ENCODE measurements at places on chromosomes 2 and 18. TPM values are rescaled to one million over a fixed set of nuclear protein-coding genes. Genes with fewer than 3 reads are reported as not detected.

GRCh38 chr2:224413381-224413780 is 11.5 kb upstream of the FAM124B start:
- DNase-seq, result no peak

DNA sequence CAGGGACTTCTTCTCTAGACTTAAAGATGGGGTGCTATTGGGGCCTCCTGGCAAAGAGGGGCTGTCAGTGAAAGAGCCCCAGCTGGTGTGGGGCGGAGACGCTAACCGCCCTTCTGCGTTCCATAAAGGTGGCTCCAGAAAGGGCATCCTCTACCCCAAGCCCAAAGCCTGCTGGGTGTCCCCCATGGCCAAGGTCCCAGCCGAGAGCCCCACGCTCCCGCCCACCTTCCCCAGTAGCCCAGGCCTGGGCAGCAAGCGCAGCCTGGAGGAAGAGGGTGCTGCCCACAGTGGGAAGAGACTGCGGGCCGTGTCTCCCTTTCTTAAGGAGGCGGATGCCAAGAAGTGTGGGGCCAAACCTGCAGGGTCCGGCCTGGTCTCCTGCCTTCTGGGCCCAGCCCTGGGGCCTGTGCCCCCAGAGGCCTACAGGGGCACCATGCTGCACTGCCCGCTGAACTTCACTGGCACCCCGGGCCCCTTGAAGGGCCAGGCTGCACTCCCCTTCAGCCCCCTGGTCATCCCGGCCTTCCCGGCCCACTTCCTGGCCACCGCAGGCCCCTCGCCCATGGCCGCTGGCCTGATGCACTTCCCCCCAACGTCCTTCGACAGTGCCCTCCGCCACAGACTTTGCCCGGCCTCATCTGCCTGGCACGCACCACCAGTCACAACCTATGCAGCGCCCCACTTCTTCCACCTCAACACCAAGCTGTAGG is 15.2 kb downstream of the ARID5A start:
- DNase-seq, result no peak

The BOLL gene
- 0.05 TPM for total RNA-seq

- no peak for DNase-seq
Measured at GRCh38 chr2:45085487-45085886, 76.2 kb upstream of the SIX2 start.

- DNase-seq, result no peak
Measured at GRCh38 chr2:11559786-11560155, 25.9 kb downstream of the GREB1 start.

- no peak for DNase-seq
Measured at GRCh38 chr18:8989017-8989416, 113.5 kb upstream of the NDUFV2 start.

DNA sequence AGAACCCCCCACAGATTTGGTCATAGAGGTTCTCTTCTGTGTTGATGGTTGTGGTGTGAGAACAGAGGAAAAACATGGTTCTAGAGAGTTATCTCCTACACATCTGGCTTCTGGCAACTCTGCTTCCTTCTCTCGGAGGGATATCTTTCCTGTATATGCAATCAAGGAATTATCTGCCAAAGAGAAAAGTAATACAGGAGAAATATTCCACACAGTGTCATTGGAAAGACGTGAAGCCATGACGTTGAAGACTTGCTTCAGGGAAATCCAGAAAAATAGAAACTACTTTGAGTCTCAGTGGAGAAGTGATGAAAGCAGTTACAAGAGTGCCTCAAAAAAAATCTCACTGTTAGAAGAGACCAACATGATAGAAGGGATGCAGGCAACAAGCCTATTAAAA is 78.5 kb downstream of the RAB31 start:
- DNase-seq, result no peak

The SPATS2L gene
- 34.8 TPM for total RNA-seq

GRCh38 chr18:7598167-7599047 is 31.3 kb downstream of the PTPRM start:
- DNase-seq, result no peak

- no peak for DNase-seq
Measured at GRCh38 chr2:170771421-170771937, 1.3 kb downstream of the ERICH2 start.

- peak; percentile 18 for DNase-seq
Measured at GRCh38 chr2:104938231-104938941, 84.5 kb downstream of the POU3F3 start.

DNA sequence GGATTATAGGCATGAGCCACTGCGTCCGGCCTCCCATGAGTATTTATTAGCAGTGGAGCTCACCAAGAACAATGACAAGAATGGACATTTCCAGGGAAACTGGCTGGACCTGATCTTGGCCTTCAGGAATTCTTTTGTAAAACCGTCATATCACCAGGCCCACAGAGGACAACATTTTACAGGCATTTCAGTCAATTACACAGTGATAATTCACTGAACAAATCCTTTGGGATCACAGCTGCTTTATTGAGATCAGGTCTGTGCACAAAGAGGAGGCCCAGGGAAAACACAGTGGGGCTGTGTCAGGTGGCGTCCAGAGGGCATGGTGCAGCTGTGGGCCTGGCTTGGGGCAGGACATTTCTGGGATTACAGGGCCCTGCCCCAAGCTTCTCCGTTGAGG is 30.1 kb upstream of the GTF2A1L start:
- DNase-seq, result no peak

- no peak for DNase-seq
Measured at GRCh38 chr2:161265874-161266273, 42.4 kb upstream of the PSMD14 start.

DNA sequence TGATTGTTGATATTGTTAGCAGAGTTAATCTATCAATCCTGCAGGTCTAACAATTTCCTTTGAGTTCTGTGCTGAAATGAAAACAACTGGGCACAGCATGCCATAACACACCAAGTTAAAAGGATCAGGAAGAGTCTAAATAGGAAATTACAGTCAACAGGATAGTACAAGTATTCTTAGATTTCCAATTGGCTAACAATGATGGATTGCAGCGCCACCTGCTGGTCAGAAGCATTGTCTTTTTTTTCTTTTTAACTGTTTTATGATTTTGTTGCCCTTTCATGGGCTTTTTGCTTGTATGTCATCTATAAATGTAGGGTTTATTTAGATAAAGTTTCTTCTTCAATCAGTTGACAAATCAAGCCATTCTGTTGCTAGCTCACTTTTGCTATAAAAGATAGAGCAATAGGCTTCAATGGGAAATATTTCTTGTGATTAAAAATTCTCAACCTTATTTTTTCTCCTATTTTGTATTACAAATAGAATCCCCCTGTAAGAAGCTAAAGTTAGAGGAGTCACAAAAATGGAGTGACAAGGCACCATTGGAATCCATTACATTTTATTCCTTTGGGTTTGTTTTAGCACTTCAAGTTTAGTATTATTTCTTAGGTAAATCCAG is 40.8 kb upstream of the RPRM start:
- peak; percentile 7 for DNase-seq

The MYL1 gene
- 6.6 TPM for total RNA-seq

DNA sequence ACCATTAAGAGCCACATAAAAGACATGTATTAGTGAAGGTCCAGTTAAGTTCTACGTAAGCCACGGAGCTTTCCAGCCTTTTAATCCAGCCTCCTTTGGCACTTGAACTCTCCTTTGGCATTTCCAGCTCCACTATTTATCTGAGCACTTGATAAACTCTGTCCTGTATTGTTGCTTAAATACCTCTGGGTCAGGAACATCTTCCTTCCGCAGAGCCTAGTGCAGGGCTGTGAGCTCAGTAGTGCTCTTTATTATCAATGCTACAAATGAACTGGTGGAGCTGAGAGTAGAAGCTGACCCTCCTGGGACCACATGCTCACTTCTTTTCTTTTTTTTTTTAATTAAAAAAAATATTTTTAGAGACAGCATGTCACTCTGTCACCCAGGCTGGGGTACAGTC is 4.9 kb downstream of the STPG4 start:
- no peak for DNase-seq

DNA sequence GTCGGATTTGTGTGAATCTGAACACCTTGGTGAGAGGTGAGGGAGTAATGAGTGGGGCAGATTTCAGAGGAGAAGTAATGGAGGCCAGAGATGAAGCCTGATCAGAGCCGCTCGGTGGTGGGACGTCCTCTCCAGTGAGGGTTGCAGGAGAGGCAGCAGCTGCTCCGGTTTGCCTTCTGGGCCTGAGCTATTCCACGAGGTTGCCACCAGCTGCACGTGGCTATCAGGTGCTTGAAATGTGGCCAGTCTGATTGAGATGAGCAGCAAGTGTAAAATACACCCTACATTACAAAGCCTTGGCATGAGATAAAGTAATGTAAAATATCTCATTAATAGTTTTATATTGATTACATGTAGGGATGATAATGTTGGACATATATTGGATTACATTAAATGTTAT is 10.8 kb upstream of the EFHD1 start:
- no peak for DNase-seq

- DNase-seq, result peak; percentile 50
Measured at GRCh38 chr2:190979906-190980629, 33.9 kb downstream of the STAT1 start.

DNA sequence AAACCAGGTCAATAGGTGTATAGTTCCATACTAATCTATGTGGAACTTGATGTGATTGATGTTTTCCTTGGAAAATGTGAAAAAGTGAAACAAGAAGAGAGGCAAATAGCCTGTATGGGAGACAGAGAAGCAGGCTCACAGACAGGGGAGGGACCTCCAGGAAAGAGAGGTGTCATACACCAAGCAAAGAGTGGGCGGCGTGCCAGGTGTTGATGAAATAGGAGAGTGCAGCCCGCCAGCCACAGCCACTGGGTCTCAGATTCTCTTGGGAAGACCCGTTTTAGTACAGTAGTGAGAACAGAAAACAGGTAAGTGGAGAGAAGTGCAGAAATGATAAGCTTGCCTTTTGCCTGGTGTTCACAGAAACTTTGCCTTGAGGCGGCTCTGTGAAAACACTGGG is 301.9 kb downstream of the ZNF407 start:
- peak; percentile 52 for DNase-seq

DNA sequence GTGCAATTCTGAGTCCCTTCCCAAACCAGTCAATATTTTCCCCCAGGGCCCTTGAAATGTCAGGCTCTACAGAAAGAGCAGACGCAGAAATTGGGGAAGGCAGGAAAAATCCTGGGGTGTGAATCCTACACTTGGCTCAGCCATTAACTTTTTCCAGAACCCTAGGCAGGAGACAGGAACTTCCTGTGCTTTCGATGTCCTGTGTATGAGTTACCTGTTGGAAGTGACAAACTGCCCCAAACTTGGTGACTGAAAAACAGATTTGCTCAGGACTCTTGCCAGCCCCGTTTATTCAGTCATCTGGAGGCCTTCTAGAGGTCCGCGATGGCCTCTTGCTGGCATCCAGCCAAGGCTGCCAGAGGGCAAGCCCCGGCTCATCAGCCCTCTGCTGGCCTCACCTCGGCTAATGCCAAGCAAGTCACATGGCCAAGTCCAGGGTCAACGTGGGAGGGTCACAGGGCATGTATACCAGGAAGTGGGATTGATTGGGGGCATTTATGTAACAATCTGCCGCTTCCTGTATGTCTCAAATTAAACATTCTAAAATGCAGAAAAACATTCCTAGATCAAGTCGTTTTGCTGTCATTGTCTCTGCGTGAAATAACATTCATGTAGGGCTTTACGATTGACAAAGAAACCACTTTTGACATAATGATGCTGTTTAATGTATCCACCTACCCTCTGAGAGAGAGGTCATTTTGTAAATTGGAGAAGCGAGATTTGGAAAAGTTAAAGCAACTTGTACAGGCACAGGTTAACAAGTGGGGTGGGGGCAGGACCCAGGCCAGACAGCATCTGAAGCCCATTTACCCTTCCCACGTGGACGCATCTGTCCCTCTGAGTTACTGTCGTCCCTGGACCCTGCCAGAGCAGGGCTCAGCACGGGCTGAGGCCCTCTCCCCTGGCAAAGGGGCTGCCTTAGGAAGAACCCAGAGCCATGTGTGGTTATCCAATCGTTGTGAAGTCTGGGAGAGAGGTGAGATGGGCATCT is 179.4 kb downstream of the INHBB start:
- no peak for DNase-seq

The XDH gene
- total RNA-seq, result 0.19 TPM

- DNase-seq, result no peak
Measured at GRCh38 chr2:193966590-193966989, 1690.4 kb upstream of the SLC39A10 start.

The RAPGEF4 gene
- total RNA-seq, result 2.0 TPM

The RGPD4 gene
- total RNA-seq, result 0.19 TPM

- DNase-seq, result no peak
Measured at GRCh38 chr2:201648-202433, 62.0 kb downstream of the SH3YL1 start.

- DNase-seq, result no peak
Measured at GRCh38 chr2:80303006-80303908, 1.3 kb downstream of the LRRTM1 start.

The GCG gene
- total RNA-seq, result 1.7 TPM

The ARHGAP25 gene
- total RNA-seq, result 32.2 TPM

- no peak for DNase-seq
Measured at GRCh38 chr18:3848316-3848715, 398.3 kb downstream of the TGIF1 start.

- no peak for DNase-seq
Measured at GRCh38 chr18:36446059-36446458, 148.5 kb downstream of the FHOD3 start.

- DNase-seq, result no peak
Measured at GRCh38 chr2:131046918-131047652, 46.2 kb downstream of the FAM168B start.

GRCh38 chr18:55447672-55448018 is 140.3 kb downstream of the TCF4 start:
- DNase-seq, result no peak

The SLC9A2 gene
- 0.66 TPM for total RNA-seq

DNA sequence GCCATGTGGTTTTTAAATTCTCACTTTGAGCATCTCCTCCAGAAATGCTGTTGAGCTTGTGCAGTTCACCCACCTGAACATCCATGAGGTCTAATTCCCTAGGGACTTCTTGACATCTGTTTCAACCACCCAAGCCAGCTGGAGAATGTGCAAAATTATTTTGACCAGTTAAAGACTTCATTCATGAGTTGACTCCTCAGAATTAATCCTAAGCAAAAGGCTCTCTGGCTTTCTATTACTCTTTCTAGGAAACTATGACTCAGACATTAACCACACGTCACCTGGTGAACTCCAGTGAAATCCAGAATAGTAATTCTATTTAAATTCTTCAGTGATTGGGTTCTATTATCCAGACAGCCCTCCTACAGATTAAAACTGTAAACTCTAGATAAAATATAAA is 247.5 kb downstream of the NBAS start:
- DNase-seq, result no peak

The CIB4 gene
- total RNA-seq, result 0.19 TPM

The CCDC68 gene
- total RNA-seq, result 0.52 TPM

The CFC1 gene
- 11.4 TPM for total RNA-seq
